ENCODE measurements at places on chromosomes 12 and 14.

GRCh38 chr12:47370421-47370820, 290.7 kb upstream of the AMIGO2 start:
- DNase-seq = no peak

DNA sequence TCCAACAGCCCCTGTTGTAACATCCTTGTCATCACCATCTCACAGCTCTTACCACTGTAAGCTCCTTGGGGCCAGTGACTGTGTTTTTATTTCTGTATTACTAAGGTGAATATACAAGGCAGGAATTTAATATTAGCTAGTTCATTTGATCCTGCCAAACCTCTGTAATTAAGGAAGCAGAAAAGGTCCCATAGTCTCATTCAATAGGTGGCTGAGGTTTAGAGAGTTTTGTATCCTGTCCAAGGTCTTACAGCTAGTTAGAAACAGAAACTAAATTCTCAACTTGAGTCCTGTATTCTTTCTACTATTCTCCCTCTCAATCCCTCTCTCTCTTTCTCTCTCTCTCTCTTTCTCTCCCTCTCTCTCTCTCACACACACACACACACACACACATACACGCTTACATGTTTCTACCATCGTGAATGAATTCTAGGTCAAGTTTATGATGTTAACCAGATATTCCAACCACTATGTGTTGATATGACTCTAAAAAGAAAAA, 543 bp upstream of the GLIPR1 start:
- DNase-seq = no peak

GRCh38 chr14:63963439-63963838, 110.6 kb downstream of the SYNE2 start:
- no peak for DNase-seq

- no peak for DNase-seq
Observed at GRCh38 chr12:89787763-89788162, 79.1 kb upstream of the ATP2B1 start.

DNA sequence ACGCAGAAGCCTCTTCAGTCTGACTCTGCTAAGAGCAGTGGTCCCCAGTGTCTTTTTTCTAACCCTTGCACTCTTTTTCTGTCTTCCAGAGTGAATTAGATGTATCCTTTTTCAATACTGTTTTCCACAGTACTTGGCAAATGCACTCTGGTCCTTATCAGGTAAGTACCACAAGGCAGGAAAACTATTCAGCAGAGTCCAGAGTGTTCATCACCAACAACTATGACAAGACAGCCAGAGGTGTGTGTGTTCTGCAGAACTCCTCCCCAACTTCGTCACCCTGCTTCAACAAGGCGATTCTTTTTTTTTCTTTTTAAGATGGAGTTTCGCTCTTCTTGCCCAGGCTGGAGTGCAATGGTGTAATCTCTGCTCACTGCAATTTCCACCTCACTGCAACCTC, 54.3 kb upstream of the STRN3 start:
- no peak for DNase-seq

All from activated CD8-positive, alpha-beta T cell treated with anti-CD3 and anti-CD28 coated beads, Interleukin-2, amount 10 ng/mL, durations not matched to agents 7 days and 5 days (primary cell).